Stimulated activated CD4-positive, alpha-beta T cell treated with anti-CD3 and anti-CD28 coated beads, Interleukin-15, amount 100 ng/mL, for 1 hour (primary cell): ENCODE measurements at places on chromosomes 2 and 18.

- DNase-seq = no peak
Observed at GRCh38 chr2:134466141-134466540, 212.3 kb downstream of the MGAT5 start.

DNA sequence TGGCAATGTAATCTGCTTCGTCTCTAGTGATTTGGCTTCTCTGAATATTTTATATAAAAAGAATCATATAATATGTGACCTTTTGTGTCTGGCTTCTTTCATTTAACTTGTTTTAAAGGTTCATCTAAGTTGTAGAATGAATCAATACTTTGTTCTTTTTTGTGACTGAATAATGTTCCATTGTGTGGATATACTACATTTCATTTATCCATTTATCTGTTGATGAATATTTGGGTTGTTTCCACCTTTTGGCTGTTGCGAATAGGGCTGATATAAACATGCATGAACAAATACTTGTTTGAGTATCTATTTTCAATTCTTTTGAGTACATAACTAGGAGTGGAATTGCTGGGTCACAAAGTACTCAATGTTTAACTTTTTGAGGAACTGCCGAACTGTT lies 63.8 kb upstream of the TNP1 start:
- no peak for DNase-seq

GRCh38 chr2:75456111-75456510 lies 104.6 kb downstream of the EVA1A start:
- no peak for DNase-seq

DNA sequence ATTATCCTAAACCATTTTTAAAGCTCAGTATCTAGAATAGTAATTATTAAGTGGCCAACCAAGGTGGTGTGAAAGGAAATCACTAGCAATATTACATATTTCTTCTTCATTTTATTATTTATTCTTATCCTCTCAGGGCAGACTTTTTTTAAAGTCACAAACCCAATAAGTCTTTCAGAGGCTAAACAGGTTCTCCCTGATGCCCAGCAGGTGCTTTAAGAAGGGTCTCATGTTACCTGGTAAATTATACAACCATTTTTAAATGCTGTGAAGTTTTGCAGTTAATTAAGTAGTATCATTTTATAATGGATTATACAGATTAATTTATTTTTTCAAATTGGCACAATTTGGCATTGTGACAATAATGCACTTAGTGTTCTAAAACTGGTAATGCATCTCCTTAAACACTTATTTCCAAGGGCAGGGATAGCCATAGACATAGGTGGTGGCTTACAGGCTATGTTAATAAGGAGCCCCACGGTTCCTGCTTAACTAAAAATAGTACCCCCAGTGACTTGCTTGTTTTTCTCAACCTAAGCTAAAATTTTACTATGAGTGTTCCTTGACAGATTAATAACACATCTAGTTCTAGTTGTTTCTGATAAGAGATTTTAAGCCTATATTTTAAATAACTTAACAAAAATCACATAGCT lies 67.0 kb downstream of the PMS1 start:
- no peak for DNase-seq

GRCh38 chr2:207182911-207183310 lies 17.2 kb upstream of the KLF7 start:
- DNase-seq = no peak

GRCh38 chr18:48693625-48694262 lies 154.9 kb downstream of the CTIF start:
- DNase-seq = no peak

DNA sequence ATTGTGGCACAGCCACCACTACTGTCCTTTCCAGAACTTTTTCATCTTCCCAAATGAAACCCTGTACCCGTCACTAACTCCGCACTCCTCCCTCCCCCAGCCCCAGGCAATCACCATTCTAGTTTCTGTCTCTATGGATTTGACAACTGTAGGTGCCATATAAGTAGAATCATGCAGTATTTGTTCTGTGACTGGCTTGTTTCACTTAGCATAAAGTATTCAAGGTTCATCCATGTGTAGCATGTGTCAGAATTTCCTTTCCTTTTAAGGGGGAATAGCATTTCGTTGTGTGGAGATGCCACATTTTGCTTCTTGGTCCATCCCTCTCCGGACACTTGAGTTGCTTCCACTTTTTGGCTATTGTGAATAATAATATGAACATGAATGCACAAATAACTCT lies 842 bp upstream of the CKAP2L start:
- no peak for DNase-seq

- no peak for DNase-seq
Observed at GRCh38 chr2:138201286-138201685, 237.0 kb downstream of the HNMT start.

DNA sequence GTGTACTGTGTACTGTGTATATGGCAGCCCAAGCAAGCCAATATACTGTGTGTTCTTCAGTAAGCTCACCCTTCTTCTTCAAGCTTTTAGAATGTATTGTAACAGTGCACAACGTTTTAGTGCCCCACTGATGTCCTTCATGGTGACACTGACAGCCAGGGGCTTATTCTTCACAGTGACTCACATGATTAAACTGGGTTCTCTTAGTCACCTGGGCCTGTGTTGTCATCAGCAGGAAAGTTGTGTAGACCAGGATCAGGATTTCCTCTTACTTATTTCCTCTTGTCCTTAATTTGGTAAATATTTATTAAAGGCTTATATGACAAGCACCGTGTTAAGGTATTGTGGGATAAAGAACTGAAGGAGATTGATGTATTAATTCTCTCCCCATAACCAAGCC lies 67.9 kb upstream of the THOC1 start:
- DNase-seq = no peak

DNA sequence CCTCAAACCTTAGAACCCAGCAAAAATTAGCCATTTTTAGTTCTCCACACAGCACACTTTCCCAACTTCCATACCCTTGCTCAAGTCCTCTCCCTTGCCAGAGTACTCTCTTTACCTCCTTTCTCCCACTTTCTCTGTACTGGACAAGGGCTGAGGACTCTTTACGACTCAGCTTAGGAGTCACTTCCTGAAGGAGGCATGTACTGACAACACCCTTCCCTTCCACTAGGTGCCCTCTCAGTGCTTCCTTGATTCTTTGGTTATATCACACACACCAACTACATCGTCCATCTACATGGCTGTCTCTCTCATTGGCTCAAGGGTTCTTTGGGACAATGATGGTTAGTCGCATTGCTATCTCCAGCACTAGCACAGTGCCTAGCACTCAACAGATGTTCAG lies 5.2 kb upstream of the C18orf63 start:
- no peak for DNase-seq

DNA sequence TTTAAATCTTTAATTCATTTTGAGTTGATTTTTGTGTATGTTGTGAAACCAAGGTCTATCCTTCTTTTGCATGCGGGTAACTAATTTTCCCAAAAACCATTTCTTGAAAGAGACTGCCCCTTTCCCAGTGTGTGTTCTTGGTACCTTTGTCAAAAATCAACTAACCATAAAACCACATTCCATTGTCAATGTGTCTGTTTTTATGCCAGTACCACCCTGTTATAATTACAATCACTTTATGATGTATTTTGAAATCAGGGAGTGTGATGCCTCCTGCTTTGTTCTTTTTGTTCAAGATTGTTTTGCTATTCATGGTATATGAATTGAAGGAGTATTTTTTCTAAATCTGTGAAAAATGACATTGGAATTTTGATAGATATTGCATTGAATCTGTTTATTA lies 689.6 kb downstream of the TSN start:
- DNase-seq = no peak

GRCh38 chr2:113234721-113235346 lies 43.9 kb downstream of the PAX8 start:
- DNase-seq = no peak

DNA sequence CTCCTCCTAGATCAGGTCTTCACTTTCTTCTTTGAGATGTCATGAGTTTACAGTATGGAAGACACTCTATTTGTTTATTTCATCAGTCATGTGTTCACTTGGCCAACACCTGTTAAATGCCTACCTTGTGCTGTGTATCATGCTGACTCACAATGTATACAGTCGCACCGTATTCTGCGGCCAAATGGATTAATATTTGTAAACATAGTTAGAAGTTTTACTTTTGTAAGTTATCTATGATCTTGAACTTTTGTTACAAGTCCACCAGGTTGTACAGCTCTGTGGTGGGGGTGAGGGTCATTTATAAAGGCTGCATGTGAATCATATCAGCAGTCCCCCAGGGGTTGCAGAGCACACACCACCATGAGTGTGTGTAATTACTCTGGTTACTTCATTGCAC lies 408.7 kb upstream of the NRP2 start:
- no peak for DNase-seq

- DNase-seq = no peak
Observed at GRCh38 chr2:114968748-114969400, 526.4 kb downstream of the DPP10 start.

DNA sequence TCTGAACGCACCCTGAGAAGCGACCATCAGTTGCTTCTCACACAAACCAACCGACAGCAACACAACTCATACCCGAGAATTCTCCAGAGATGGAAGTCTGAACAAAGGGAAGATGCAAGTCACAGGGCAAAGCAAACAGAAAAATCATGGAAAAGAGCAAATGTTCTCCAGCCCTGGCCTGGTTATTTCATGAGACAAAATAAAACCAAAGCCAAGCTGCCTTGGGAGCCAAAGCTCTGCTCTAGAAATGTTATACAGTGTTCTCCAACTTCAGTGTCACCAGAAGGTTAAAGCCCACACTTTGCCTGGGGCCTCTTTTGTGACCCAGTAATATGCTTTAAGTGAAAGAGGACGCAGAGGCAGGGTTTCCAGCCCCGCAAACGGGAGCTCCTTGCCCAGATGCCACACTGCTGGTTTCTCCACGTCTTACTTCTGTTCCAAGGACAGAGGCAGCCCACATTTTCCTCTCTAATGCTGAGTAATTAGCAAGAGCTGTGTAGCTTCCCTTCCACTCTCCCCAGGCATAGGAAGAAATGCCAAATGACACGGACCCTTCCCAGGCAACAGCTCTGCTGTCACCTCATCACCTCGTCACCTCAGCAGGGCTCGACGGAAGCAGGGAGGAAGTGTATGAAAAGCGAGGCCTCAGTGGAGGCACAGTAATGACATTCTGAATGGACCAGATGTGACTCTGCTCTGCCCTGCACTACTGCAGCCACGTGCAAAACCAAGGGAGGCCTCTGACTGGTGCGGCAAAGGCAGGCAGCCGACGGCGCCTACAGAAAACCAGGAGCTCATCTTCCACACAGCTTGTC lies 64.7 kb downstream of the FBXO15 start:
- DNase-seq = no peak

DNA sequence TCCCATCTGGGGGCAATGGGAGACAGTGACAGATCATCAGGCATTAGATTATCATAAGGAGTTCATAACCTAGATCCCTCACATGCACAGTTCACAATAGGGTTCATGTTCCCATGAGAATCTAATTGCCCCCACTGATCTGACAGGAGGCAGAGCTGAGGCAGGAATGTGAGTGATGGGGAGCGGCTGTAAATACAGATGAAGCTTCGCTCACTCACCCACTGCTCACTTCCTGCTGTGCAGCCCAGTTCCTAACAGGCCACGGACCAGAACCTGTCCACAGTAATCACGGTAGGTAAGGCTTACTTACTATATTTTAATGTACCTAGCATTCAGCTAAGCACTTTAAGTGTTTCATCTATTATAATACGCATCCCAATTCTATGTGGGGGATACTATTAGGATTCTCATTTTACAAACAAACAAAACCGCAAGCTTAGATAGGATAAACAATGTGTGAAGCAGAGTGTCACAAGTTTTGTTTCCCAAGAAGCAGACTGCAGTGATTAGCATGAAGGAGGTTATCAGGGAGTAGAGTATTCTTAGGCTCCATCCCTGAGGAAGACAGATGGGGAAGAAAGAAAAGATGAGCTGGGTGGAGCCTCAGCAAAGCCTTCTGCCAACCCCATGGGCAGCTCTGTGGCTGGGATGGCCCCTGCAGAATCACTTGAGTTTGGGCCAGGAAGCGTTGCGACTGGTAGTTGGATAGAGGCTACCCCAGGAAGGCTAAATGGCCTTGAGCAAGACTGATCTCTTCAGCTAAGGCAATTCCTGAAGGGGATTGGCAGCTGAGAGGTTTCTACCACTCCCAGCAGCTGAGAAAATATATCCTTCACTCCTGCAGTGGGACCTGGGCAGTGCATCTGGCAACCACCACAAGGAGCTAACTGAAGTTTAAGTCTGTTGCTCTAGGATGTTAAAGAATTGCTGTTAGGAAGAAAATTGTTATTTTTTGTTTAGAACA lies 133.1 kb downstream of the MREG start:
- no peak for DNase-seq

GRCh38 chr2:28613633-28614501 lies 118.0 kb downstream of the PLB1 start:
- no peak for DNase-seq

DNA sequence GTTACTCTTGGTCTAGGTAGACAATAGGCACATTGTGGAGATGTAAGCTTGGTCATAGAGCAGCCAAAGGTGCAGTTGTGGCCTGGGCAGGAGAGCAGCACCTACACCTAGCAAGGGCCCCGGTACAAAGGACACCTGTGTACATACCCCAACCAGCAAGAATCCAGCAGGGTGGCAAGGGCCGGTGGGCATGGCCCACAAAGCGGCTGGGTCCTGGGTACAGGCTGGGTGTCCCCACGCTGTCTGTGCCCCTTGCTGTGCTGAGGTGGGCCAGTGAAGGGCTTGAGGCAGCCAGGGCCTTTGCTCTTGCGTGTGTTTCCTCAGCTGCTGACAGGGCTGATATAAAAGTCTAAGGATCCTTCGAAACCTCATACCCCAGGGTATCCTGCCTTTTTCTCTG lies 501.8 kb downstream of the EIPR1 start:
- DNase-seq = no peak

- DNase-seq = no peak
Observed at GRCh38 chr2:47003641-47004427, 88.2 kb upstream of the MCFD2 start.

GRCh38 chr2:60440079-60440766 lies 113.2 kb downstream of the BCL11A start:
- DNase-seq = no peak

DNA sequence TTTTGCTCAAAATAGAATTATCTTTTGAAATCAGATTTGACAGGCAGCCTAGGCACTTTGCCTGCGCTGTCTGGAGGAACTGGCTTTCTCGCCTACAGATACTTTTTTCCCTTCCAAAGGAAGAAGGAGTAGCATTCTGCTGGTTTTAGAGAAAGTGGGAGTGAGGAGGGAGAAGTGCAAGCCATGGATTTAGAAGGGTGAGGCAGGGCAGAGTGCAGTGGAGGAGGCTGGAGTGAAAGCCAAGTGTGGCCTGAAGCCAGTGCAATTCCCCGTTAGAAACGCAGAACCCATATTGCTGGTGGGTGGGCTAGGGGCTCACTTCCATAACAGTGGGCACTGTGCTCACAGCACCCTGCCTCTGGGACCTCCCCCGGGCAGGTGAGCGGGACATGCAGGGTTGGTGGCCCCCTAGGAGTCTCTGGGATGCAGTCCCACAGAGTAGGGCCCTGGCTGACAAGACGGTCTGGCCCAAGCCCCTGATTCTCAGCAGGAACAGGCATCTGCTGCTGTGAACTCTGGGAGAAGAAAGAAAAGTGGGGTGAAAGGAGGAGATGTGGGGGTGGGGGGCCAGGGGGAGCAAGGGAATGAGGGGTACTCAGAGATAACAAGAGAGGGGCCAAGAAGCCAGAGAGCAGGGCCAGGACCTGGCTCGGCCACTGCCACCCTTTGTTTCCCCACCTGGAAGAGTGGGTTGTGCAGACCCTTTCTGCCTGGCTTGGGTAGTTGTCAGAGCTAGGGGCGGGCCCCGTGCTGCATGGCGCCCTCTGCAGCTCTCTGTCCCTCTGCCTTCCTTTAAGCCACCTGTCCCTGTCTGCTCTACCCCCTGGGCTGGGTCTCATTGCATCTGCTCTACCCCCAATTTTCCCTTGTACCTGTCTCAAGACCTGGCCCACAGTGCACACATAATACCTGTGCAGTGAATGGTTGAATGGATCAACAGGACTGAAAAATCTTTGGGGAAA lies 273.5 kb upstream of the HS6ST1 start:
- no peak for DNase-seq

GRCh38 chr2:99285526-99285925 lies 15.5 kb downstream of the LYG1 start:
- no peak for DNase-seq
